ENCODE measurements at places on chromosomes 12 and 14.

- no peak for DNase-seq
Observed at GRCh38 chr12:12559719-12560296, 2.9 kb downstream of the DUSP16 start.

GRCh38 chr14:72686832-72687231 lies 207.1 kb downstream of the DPF3 start:
- DNase-seq, result no peak

DNA sequence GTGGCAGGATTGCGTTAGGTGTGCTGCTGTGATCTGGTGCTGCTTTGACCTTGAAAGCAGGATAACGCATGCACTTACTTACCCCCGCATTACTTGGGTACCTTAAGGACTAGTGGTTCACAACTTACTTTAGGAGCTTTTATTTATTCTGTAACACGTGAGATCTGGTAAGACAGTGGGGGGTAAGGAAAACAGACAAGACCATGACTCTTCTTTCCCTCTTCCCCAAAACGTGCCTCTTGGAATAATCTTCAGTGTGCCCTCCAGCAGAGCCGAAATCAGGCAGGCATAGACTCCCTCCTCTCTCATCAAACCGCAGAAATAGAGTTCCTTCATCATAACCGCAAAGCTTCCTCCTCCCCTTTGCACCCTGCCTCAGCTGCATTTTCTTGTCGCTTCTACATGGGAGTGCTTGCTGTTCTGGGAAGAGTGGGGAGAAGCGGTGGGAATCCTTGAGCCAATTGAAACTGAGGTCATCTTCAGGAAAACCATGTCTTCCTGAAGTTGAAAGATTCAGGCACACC lies 43.4 kb downstream of the RAD52 start:
- no peak for DNase-seq

- no peak for DNase-seq
Observed at GRCh38 chr12:115451151-115451779, 767.3 kb upstream of the TBX3 start.

DNA sequence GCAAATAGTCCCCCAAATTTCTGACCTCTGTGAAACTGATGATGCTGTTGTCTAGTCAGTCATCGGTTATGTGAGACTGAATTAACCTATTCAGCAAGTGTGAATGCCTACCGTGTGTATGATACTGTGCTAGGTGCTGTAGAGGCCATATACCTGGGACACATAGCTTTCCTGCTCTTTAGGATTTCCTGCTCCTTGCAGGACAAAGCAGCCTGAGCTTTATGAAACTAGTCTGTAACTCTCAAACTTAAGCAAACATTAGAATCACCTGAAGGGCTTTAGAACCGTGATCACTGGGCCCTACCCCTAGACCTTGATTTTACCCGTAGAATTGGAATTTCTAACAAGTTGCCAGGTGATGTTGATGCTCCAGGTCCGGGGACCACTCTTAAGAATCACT lies 6.9 kb downstream of the MARK3 start:
- DNase-seq, result no peak

GRCh38 chr12:105983622-105984320 lies 155.0 kb downstream of the NUAK1 start:
- no peak for DNase-seq

DNA sequence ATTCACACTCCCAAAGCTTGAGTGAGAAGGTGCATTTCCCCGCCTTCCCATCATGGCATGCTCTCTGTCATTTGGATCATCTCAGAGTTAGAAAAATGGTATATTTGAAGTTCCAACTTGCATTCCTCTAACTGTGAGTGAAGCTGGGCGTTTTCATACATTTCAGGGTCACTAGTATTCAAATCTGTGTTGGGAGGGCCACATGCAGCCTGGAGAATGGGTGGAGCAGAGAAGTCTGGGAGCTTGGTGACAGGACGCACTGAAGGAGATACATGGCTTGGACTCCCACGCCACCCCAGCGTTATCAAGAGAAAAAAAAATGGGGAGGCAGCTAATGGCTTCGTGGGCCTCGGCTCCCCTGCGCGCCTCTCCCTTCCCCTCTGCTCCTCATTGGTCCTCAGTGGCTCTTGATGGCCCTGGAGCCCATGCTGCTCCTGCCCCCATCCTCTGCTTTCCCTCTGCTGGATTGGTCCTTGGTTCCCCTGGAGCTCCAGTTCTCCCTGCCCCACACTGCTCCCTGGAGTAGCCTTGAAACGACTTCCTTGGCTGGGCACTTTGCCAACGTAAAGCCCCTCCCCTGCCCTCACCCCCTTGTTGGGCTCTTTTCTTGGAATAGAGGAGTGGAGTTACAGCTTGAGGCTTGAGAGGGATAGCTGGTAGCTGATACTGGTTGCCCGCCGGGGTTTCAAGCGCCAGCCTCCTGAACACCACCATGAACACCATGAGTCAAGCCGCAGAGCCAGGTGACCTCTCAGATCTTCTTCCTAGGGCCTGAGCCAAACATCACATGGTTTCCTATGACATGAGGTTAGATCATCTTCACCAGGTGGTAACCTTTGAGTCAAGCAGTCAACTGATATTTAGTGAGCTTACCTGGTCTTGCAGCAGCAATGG lies 139.6 kb downstream of the PRKCH start:
- peak; percentile 81 for DNase-seq

GRCh38 chr14:34180869-34181268 lies 230.0 kb upstream of the EGLN3 start:
- DNase-seq, result no peak

- DNase-seq, result no peak
Observed at GRCh38 chr12:100359822-100360221, 2.9 kb downstream of the SLC17A8 start.

DNA sequence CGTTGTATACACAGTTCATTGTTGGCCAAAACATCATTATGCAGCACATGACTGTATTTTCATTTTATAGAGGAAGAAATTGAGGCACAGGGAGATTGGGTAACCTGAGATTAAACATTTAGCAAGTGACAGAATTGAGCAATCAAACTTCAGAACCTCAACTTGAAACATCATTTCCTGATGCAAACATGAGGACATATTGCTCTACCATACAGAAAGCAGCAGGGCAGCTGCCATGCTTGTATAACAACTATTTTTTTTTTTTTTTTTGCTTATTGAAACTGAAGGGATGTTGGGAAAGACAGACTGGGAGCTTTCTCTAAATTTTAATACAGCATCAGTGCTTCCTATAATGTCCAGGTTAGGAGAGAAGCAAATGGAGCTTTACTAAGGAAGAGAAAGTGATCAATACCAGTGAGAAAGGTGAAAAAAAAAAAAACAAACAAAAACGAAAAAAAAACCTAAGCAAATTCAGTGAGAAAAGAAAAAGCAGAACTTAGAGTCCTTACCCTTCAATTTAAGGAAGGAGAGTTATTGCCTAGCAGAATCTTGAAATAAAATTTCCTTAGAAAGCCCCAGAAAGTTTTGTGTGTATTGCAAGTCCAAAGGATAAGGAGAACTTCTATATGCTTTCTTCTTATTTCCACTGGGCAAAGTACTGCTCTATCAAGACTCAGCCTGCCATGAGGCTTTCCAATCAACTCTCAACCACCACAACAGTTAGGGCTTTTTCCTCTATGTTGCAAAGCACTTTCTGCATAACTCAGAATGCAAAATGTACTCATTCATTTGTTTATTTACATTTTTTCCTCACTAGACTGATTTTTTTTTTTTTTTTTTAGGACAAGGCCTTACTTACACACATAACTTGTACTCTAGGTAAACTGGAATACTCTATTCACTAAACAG lies 21.6 kb downstream of the BTG1 start:
- no peak for DNase-seq

DNA sequence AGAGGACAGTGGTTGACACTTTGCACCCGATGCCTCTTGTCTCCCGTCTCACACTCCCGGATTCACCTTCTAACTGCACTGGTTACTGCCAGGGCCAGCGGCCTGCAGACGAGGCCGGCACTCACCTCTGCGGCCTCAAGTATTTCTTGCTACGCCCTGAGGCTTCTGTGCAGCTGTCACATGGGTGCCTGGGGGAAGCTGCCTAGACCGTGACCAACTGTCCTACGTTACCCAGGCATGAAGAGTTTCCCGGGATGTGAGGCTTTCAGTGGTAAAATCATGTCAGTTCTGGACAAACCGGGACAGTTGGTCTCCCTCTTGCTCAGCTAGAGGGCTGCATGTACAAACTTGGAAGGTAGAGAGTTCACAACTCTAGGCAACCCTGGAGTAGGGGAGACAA lies 274.5 kb downstream of the GLT1D1 start:
- DNase-seq, result no peak

DNA sequence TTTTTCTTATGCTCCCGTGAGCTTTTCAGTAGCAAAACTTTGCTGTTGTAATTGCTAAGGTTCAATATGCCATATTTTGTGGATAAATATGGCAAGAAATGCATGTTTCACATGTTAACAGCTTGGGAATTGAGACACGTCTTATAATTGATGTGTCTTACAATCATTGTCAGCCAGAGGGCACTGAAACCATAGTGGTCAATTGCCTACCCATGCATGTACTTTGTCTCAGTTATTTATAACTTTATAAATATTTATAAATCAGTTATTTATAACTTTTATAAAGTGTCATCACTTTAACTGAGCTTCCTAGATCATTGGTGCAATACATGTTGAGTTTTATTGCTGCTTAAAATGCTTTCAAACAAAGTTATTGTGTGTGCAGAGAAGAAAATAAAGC lies 82.0 kb downstream of the CATSPERB start:
- peak; percentile 40 for DNase-seq

GRCh38 chr12:52434760-52435530 lies 774 bp upstream of the KRT75 start:
- DNase-seq, result no peak

All from naive thymus-derived CD8-positive, alpha-beta T cell (primary cell).